WTC11 (cell line): ENCODE measurements at places on chromosomes 1 and 21. TPM values are rescaled to one million over a fixed set of nuclear protein-coding genes. Genes with fewer than 3 reads are reported as not detected.

SLAMF7 gene
- total RNA-seq: 0.07 to 0.15 TPM in 2 of 3 replicates, not detected in the other

PKP1 gene
- 0.18 to 0.41 TPM (median 0.24 TPM) in 3 replicates for total RNA-seq

LIPI gene
- total RNA-seq: not detected in 3 replicates

MYBPH gene
- total RNA-seq: not detected in 3 replicates

CYP4Z1 gene
- total RNA-seq: not detected in 3 replicates

DDAH1 gene
- total RNA-seq: 22.8 to 27.8 TPM (median 27.5 TPM) in 3 replicates

OR2T29 gene
- not detected in 3 replicates for total RNA-seq

- no peak overlapping the region for H3K4me3 ChIP-seq
- H3K36me3 ChIP-seq: no peaks in the 10 kb centered on the region
- H3K27me3 ChIP-seq: no peaks in the 10 kb centered on the region
- H3K27ac ChIP-seq: no peak overlapping the region
- DNase-seq: no peak
Measured at GRCh38 chr1:195574511-195574910, 1033.7 kb downstream of the KCNT2 start.

GRCh38 chr1:212852105-212852688, 4.7 kb upstream of the SPATA45 start:
- no peak for DNase-seq
- H3K27me3 ChIP-seq: peaks cover 19% of the 10 kb centered on the region
- H3K4me1 ChIP-seq: peaks cover 44% of the 10 kb centered on the region
- H3K27ac ChIP-seq: peak overlapping the region; percentile 84
- peaks cover 23% of the 10 kb centered on the region for H3K36me3 ChIP-seq

DNA sequence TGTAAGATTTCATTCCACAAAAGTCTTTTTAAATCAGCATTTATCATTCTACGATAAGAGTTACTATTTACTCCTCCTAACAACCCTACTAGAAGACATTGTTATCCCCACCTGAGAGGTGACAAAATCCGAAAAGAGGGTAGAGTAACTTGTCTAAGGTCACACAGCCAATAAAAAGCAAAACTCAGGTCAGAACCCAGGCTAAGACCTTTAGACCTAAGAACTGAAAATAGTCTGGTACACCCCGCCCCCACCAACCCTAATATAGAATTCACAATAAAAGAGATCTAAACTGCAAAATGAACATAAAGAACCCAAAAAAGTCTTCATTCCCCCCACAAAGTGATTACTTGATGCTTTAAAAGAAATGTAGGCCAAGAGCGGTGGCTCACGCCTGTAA, 18.6 kb downstream of the COA7 start:
- DNase-seq: no peak
- peaks cover 25% of the 10 kb centered on the region for H3K4me1 ChIP-seq
- no peaks in the 10 kb centered on the region for H3K36me3 ChIP-seq
- H3K27me3 ChIP-seq: no peaks in the 10 kb centered on the region
- peak overlapping the region; percentile 57; the same call in 1 of the 2 replicates for H3K27ac ChIP-seq

GRCh38 chr1:156823210-156823790, 6.7 kb upstream of the SH2D2A start:
- H3K27me3 ChIP-seq: peaks cover 55% of the 10 kb centered on the region
- no peak for DNase-seq
- no peaks in the 10 kb centered on the region for H3K4me1 ChIP-seq
- H3K4me3 ChIP-seq: no peak overlapping the region

- no peak overlapping the region for H3K4me3 ChIP-seq
- no peaks in the 10 kb centered on the region for H3K27me3 ChIP-seq
- H3K27ac ChIP-seq: no peak overlapping the region
- peaks cover 11% of the 10 kb centered on the region for H3K4me1 ChIP-seq
Measured at GRCh38 chr21:16572032-16572431, 842.2 kb downstream of the USP25 start.

GRCh38 chr1:55860798-55861519, 645.8 kb upstream of the USP24 start:
- H3K36me3 ChIP-seq: no peaks in the 10 kb centered on the region
- DNase-seq: peak; percentile 25
- no peak overlapping the region for H3K4me3 ChIP-seq
- H3K27ac ChIP-seq: no peak overlapping the region
- peaks cover 8% of the 10 kb centered on the region for H3K4me1 ChIP-seq

DNA sequence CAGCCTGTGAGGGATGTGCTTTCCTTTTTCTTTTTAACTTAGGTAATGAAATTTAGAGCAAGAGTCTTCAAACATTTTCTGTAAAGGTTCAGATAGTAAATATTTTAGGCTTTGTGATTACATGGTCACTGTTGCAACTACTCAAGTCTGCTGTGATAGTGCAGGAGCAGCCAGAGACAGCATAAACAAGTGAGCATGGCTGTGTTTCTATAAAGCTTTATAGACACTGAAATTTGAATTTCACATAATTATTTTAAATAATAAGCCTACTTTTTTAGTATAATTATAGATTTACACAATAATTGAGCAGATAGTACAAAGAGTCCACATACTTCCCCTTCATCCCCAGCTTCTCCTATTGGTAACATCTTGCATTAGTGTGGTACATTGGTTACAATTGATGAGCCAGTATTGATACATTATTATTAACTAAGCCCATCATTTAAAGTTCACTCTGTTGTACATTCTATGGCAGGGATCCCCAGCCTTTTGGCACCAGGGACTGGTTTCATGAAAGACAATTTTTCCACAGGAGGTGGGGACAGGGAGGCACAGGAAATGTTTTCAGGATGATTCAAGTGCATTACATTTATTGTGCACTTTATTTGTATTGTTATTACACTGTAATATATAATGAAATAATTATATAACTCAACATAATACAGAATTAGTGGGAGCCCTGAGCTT, 3.0 kb downstream of the ATF6 start:
- H3K27ac ChIP-seq: no peak overlapping the region
- peaks cover 5% of the 10 kb centered on the region for H3K4me1 ChIP-seq
- no peak overlapping the region for H3K4me3 ChIP-seq
- H3K27me3 ChIP-seq: no peaks in the 10 kb centered on the region; the same call in 1 of the 2 replicates
- no peaks in the 10 kb centered on the region for H3K36me3 ChIP-seq

DNA sequence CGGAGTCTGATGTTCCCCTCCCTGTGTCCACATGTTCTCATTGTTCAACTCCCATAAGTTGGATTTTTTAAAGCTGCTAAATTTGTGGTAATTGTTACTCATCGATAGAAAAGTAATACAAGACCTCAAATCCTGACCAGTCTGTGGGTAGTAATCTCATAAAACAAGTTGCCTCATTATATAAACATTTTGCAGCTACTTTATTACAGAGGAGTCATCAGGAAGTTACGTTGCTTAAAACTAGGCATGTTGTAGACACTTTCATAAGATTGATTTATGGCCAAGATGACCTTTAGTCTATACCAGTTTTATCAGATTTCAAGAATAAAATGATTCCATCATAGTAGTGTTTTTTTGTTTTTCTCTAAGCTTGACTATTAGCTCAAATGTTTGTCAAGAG, 208.8 kb downstream of the GIPC2 start:
- peaks cover 99% of the 10 kb centered on the region for H3K27me3 ChIP-seq
- no peak overlapping the region for H3K4me3 ChIP-seq
- no peaks in the 10 kb centered on the region for H3K36me3 ChIP-seq
- H3K27ac ChIP-seq: no peak overlapping the region

DNA sequence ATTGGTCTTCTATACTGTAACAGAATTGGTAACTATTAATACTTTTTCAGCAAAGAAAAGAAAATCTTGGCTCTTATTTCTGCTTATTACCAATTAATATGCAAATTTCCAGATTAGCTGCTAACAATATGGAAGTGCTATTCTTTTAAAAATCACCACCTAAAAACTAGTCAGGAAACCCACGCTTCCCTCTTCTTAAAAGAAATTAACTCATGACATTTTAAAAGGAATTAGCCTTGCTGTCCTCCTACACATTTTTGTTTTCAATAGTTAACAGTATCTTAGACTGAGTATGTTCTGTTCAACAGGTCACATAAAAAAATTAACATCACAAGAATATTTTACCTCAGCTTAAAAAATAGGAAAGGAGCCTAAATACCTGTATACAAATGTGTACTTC, 27.3 kb downstream of the ABL2 start:
- H3K4me3 ChIP-seq: no peak overlapping the region
- H3K36me3 ChIP-seq: no peaks in the 10 kb centered on the region
- H3K27ac ChIP-seq: no peak overlapping the region
- DNase-seq: no peak

DNA sequence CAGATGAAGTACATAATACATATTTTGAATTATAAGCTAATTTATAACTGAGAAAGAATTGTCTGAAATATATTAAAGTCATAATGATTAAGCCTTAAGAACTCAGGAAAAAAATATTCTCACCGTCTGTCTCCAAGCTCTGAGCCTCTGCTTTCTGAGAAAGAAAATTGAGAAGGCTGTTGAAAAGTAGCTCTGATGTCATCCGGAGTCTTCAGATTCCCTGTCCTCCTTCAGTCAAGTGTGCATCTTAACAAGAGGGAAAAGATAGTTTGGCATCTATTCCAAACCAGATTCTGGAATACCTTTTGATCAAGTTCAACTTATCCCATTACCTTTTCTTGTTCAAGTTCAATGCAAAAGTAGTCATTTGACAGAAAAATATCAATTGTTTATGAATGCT, 50.6 kb downstream of the NRIP1 start:
- H3K4me3 ChIP-seq: no peak overlapping the region
- no peaks in the 10 kb centered on the region for H3K4me1 ChIP-seq
- no peak for DNase-seq
- no peak overlapping the region for H3K27ac ChIP-seq

DNA sequence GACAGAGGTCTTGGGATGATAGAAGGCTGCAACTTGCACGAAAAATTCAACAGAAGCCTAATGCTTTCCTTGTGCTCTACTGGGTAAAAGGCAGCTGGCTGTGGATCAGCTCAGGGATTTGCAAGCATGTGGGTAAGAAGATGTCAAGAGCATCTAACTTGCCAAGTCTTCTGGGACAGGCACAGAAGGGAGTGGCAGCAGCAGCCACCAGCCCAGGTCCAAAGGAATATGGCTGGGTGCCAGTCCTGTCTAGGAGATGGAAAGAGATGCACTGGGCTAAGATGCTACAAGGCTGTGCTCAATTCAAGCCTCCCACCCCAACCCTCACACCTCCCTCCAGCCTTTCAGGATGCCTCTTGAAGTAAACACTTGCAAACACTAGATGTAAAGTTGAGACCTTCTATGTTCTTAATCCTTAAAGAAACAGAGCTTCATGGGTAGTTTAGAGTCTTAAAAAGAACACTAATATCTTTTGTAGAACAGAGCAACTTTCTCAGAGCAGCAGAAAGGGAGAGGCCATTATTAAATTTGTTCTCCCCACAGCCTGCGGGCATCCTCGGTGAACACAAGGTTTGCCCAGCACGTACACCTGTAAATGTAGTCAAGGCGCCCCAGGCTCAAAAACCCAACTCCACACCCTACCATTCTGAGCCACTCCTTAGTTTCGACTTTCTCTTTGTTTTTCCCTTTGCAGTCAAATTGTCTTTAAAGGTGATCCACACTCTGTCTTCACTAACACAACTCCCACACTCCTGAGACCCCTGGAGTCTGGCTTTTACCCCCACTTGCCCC, 64.6 kb upstream of the BCAR3 start:
- peaks cover 4% of the 10 kb centered on the region for H3K4me1 ChIP-seq
- peaks cover 5% of the 10 kb centered on the region; the same call in 1 of the 2 replicates for H3K27me3 ChIP-seq
- H3K27ac ChIP-seq: no peak overlapping the region
- H3K36me3 ChIP-seq: peaks cover 7% of the 10 kb centered on the region
- no peak for DNase-seq

DNA sequence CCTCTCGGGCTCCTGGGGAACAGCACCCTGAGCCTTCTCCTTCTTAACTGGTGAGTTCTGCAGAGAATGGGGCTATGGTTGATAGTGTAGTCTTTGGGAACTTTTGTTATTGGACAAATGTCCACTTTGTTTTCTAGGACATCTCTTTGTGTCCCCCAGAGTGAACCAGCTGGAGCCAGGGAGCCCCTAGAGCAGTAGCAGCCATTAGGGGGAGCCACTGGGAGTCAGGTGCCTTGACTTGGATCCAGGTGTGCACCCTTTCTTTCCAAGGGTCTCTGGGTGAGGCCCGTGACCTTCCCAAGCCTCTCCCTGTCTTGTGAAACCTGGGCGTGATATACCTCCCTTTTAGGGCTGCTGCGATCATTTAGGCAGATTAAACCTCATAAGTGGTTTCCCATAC, 36.9 kb downstream of the ABCG1 start:
- no peaks in the 10 kb centered on the region for H3K4me1 ChIP-seq
- DNase-seq: peak; percentile 47
- H3K4me3 ChIP-seq: no peak overlapping the region
- H3K27ac ChIP-seq: no peak overlapping the region
- H3K36me3 ChIP-seq: no peaks in the 10 kb centered on the region

- peaks cover 2% of the 10 kb centered on the region for H3K27me3 ChIP-seq
- H3K4me1 ChIP-seq: peaks cover 20% of the 10 kb centered on the region
- H3K4me3 ChIP-seq: no peak overlapping the region
- no peak for DNase-seq
Measured at GRCh38 chr1:156582388-156583017, 3.0 kb downstream of the TTC24 start.

DNA sequence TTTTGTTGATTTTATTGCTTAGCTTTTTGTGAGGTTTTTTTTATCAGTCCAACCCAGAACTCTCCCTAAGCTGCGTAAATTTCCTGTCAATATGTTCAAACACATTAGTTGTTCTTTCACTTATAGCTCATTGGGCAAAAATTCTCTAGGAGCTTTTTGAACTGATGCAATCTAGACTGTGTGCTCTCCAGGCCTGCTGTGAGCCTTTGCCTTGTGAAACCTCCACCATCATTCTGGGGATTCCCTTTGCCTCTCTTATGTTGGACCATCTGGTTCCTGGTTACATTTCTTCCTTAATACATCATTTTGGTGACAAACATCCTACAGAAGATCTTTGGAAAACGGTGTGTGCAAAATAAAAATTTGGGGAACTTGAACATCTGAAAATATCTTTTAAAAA, 247.2 kb downstream of the LRRC7 start:
- H3K4me1 ChIP-seq: no peaks in the 10 kb centered on the region
- DNase-seq: no peak
- no peaks in the 10 kb centered on the region for H3K36me3 ChIP-seq
- H3K4me3 ChIP-seq: no peak overlapping the region

DNA sequence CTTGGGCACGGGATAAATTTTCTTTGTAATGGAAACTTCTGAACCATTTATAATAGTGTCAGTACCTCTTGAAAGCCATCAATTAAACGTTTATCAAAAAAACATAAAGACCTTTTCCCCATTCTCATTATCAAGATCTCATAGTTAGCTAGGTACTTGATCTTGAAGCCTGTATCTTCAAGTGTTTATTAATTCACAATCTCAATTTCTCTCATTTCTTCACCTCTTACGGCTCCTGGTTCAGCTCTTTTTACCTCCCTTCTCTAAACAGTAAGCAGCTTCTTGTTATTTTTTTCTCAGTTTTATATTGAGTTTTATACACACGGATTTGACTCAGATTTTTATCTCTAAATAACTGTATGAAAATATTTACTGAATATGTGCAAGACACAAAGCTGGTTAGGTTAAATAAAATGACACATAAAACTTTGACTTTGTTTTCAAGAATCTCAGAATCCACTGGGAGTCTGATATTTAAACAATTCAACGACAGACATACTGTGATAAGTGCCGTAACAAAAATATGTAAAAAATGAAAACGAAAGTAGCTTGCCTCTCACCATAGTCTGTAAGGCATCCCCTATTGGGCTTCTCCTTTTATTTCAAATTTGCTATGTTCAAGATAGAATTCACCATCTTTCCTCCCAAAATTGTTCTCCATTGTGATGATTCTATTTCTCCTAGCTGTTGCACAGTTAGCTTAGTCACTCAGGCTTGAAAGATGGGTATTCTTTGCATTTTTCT, 411.6 kb upstream of the ZRANB2 start:
- H3K4me1 ChIP-seq: no peaks in the 10 kb centered on the region; the same call in 1 of the 2 replicates
- H3K36me3 ChIP-seq: no peaks in the 10 kb centered on the region
- no peak overlapping the region for H3K4me3 ChIP-seq
- H3K27me3 ChIP-seq: no peaks in the 10 kb centered on the region
- no peak overlapping the region for H3K27ac ChIP-seq
- no peak for DNase-seq
